ENCODE measurements at places on chromosomes 4 and X.
A peak's percentile ranks its signal among the peaks of the same experiment; 100 is the strongest.

DNA sequence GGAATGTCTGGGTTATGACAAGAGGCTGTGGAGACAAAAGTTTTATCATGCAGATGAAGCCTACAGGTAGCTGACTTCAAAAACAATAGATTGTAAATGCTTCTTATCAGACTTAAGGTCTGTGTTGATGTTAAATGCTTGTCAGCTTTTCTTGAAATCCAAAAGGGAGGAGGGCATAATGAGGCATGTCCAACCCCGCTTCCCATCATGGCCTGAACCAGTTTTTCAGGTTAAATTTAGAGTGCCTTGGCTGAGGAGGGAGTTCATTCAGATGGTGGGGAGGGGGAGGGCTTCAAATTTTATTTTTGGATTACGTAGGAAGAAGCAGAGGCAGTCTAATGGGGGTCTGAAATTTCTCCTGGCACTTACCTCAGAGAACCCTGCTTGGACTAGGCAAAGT lies 207.7 kb upstream of the HDX start:
- no peak for DNase-seq

DNA sequence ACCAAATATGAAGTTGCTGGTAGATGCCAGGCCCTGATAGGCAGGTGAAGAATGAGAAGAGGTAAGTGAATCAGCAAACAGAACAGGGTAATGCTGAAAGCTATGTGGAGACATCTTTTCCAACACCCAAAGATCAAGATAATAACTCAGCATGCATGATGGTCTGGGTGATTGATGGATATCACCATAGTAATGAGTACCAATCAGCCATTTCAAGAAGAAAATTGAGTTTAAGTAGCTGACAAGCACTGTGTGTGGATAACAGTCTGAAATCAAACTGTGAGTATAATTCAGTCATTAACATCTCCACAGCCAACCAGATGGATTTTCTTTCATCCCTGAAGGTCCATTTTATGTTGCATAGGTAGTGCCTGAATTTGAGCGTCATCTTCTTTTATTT lies 289.6 kb upstream of the SMIM31 start:
- no peak for DNase-seq

GRCh38 chrX:30489323-30489722 lies 88.2 kb downstream of the TASL start:
- DNase-seq, result no peak

DNA sequence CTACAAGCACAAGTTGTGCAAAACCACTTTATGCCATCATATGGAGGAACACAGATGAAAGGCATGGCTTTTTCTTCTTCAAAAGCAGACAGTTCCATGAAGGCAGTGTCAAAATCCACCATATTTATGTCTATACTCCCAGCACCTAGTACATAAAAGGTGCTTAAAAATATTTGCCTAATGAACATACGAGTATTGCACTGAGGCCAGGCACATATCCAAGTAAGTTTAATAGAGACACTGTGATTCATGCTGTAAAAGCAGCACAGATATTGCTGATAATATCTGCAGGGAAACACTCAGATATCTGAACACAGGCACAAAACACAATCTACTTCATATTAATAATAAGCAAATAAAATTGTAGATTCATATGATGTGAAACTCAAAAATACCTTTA lies 48.1 kb upstream of the CXCL8 start:
- no peak for DNase-seq

DNA sequence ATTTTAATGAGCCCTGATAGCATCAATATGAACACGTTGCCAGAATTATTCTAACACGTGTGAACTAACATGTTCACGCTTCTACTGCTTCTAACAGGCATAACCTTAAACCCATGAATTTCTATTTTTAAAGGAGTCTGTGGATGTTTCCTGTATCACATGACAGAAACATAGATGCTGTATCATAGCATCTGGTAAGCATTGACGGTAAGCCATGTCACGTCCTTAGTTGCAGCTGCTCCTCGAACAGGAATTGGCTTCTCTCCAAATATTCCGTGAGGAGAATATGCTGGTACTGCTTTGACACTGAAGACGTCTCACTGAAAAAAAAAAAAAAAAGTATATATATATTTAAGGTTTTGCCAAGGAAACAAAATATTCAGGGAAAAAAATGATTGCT lies 105.1 kb upstream of the MXRA5 start:
- no peak for DNase-seq

DNA sequence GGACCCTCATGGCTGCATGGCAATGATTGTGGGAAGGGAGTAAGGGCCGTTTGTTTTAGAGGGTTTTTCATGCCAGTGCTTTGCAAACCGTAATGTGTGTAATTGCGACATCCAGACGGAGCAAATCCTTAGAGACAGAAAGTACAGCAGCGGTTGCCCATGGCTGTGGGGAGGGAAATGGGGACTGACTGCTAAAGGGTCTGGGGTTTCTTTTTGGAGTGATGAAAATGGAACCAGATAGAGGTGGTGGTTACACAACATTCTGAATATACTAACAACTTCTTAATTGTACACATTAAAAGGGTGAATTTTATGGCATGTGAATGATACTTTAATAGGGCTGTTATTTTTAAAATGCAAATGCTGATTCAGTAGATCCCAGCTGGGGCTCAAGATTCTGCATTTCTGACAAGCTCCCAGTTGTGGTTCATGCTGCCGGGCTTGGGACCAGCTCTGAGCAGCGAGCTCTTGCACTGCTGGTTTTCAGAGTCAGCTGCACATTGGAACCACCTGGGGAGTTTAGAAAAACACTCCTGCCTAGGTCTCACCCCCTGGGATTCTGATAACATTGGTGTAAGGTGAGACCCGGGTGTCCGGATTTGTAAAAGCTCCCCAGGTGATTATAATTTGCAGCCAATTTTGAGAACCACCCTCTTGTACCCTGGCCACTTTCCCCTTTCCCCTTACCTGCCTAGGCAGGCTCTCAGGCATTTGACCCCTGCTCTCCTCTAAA lies 47.7 kb downstream of the PRPS1 start:
- peak; percentile 69 for DNase-seq

GRCh38 chr4:127214016-127214415 lies 418.7 kb upstream of the INTU start:
- DNase-seq, result no peak

DNA sequence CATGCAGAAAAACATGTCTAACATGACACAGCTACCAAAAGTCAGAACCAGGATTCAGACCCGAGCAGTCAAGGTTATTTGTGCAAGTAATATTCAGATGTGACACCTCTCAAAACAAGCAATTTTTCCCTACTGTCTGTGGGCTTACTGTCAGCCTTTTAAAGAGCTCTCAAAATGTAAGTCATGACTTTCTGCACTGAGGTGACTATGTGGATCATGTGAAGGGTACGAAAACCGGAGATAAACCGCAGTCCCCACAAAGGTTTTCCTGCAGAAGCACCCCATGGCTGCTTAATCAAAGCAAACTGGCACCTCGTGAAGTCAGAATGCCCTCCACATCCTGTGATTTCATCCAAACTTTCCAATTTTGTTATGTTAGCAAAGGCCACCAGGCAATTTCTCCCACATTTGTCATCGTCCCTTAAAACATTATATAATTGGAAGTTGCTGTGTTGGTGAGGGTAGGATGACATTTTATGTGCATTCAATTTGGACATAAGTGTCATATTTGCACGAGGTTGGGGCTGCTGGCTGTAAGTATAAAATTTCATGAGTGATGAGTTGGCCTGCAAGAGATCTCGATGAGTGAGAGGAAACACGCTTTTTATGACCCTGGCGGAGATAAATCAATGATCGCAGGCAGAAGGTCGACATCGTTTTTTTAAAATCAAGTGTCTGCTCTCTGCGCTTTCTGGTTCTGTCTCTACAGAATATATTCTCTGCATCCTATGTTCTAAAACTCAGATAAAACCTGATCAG lies 161.2 kb downstream of the STK32B start:
- DNase-seq, result no peak

- DNase-seq, result no peak
These were observed 283.0 kb downstream of the GASK1B start for GRCh38 chr4:157889788-157890187.

GRCh38 chr4:166172619-166173018 lies 299.6 kb downstream of the TLL1 start:
- DNase-seq, result no peak

- DNase-seq, result no peak
These were observed 285.6 kb downstream of the ARHGAP24 start for GRCh38 chr4:85760511-85760910.

GRCh38 chrX:9988762-9989161 lies 21.6 kb downstream of the CLDN34 start:
- no peak for DNase-seq

- peak; percentile 36 for DNase-seq
These were observed 81.2 kb downstream of the ABLIM2 start for GRCh38 chr4:8077181-8078108.

- no peak for DNase-seq
These were observed 10.9 kb upstream of the LAS1L start for GRCh38 chrX:65545456-65545855.

- DNase-seq, result no peak
These were observed 226.1 kb upstream of the KCNIP4 start for GRCh38 chr4:22174640-22175039.

- DNase-seq, result no peak
These were observed 48.0 kb upstream of the TMPRSS11E start for GRCh38 chr4:68399306-68399705.

GRCh38 chr4:140996766-140997165 lies 136.5 kb downstream of the RNF150 start:
- peak; percentile 6 for DNase-seq

DNA sequence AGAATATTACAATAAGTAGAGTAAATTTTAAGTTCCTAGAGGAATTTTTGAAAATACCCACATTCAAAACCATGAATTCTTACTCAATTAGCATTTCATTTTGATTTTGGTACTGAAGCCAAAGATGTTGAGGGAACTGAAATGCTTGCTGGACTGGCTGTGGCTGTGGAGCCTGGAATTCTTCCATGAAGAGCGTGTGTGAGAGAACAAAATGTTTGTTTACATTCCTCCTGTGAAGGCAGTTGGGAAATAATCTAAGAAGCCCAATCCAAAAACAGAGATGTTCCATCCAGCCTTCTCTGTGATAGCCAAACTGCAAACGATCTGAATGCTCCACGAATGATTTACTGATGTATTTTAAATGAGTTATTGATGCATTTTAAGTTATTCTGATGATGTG lies 3.8 kb upstream of the ADH1B start:
- DNase-seq, result no peak

DNA sequence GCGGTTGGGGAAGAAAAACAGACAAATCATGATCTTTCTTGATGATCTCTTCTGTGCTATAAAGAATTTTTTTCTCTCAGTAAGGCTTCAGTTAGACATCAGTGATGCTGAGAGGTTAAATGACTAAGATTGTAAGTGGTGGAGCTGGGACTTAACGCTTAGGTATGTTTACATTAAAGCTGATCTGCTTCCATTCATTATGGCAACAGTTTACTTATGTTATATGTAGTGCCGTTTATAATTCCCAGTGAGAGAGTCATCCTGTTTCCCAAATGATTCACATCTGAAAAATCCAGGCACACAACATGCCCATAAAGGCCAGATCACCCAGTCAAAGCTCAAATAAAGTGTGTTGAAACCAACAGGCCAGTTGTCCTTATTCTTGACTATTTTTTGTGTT lies 50.1 kb downstream of the CENPVL3 start:
- no peak for DNase-seq

GRCh38 chrX:53374222-53374820 lies 48.1 kb downstream of the SMC1A start:
- no peak for DNase-seq

GRCh38 chrX:21840193-21840545 lies 752 bp downstream of the MBTPS2 start:
- DNase-seq, result no peak

DNA sequence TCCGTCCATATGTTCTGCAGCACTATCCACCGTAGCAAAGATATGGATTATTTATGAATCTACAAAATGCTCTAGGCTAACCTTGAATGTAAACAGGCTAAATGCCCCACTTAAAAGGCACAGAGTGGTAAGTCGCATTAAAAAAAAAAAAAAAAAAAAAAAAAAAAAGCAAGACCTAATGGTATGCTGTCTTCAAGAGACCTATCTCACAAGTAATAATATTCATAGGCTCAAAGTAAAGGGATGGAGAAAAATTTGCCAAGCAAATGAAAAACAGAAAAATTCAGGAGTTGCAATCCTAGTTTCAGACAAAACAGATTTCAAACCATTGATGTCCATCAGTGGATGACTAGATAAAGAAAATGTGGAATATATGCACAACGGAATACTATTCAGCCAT lies 139.4 kb downstream of the GLRA3 start:
- no peak for DNase-seq

- DNase-seq, result no peak
These were observed 97.1 kb upstream of the SLC4A4 start for GRCh38 chr4:71241501-71242288.

GRCh38 chrX:118152721-118153120 lies 36.1 kb upstream of the KLHL13 start:
- DNase-seq, result no peak

DNA sequence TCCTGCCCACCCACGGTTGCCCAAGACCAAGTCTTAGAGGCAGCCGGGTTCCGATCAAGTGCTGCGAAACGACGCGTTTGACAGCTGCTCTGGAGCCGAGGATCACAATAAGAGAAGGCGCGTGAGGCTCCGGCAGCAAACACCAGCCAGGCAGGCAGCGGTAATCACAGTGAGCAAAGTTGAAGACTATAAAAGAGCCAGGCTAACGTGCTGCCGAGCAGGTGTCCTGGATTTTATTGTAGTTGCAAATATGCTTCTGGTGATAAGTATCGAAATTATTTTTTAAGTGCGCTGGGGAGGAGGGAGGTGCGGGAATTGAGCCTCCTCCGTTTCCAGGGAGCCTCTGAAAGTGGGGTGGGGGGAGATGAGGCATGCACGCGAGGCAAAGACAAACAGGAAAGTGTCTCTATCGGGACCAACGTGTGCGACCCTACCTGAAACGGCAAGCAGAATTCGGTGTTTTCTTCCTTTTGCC lies 590 bp downstream of the GABRA2 start:
- DNase-seq, result no peak

DNA sequence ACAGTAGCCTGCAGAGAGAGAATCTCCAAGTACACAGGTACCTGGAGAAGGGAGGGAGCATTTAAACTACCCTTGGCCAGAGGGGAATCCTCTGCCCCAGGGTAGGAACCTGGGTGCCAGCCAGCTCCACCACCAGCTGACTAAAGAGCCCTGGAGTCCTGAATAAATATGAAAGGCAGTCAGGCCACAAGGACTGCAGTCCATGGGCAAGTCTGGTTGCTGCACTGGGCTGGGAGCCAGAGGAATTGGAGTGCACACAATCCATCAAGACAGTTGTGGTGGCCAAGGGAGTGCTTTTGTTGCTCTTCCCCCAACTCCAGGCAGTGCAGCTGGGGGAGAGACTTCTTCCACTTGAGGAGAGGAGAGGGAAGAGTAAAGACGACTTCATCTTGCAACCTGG lies 172.5 kb downstream of the HNRNPD start:
- DNase-seq, result no peak

DNA sequence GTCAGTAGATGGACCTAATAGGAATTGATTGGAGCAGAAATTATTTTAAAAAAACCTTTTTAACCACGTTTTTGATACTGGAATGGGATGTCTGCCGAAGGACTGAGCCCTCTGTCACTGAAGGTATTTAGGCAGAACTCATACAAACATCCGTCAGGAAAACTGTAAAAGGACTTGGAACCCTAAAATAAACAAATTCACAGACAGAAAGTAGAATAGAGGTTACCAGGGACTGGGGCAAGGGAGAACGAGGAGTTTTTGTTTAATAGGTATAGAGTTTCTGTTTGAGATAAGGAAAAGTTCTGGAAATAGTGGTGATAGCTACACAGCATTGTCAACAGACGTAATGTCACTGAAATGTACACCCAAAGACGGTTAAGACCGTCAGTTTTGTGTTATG lies 105.5 kb downstream of the BCOR start:
- DNase-seq, result no peak

All from NCI-H526 (cell line).